ENCODE measurements at places on chromosomes 4 and X.

- DNase-seq: no peak
These were observed 202.2 kb downstream of the SH2D1A start for GRCh38 chrX:124548571-124548970.

GRCh38 chrX:112359906-112360305, 277.3 kb upstream of the TRPC5 start:
- DNase-seq: no peak

GRCh38 chrX:19091596-19091995, 30.7 kb downstream of the ADGRG2 start:
- DNase-seq: no peak

- DNase-seq: no peak
These were observed 615.4 kb upstream of the GALNT7 start for GRCh38 chr4:172553216-172553615.

GRCh38 chr4:5965225-5965624, 53.0 kb downstream of the C4orf50 start:
- DNase-seq: no peak

DNA sequence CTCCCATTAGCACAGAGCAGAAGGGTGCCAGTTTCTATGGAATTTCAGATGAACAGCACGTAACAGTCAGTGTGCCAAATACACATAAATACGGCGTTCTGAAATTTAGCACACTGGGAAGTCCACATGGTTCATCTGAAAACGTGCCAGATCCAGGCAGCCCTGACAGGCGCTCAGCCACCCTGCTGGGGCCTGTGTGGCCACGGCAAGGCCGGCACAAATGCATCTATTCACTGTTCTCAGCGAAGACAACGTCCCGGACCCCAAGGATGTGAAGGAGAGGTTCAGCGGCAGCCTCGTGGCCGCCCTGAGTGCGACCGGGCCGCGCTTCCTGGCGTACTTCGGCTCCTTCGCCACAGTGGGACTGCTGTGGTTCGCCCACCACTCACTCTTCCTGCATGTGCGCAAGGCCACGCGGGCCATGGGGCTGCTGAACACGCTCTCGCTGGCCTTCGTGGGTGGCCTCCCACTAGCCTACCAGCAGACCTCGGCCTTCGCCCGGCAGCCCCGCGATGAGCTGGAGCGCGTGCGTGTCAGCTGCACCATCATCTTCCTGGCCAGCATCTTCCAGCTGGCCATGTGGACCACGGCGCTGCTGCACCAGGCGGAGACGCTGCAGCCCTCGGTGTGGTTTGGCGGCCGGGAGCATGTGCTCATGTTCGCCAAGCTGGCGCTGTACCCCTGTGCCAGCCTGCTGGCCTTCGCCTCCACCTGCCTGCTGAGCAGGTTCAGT, 15.6 kb downstream of the DGKQ start:
- no peak for DNase-seq

GRCh38 chr4:10160281-10160856, 43.8 kb upstream of the WDR1 start:
- no peak for DNase-seq

DNA sequence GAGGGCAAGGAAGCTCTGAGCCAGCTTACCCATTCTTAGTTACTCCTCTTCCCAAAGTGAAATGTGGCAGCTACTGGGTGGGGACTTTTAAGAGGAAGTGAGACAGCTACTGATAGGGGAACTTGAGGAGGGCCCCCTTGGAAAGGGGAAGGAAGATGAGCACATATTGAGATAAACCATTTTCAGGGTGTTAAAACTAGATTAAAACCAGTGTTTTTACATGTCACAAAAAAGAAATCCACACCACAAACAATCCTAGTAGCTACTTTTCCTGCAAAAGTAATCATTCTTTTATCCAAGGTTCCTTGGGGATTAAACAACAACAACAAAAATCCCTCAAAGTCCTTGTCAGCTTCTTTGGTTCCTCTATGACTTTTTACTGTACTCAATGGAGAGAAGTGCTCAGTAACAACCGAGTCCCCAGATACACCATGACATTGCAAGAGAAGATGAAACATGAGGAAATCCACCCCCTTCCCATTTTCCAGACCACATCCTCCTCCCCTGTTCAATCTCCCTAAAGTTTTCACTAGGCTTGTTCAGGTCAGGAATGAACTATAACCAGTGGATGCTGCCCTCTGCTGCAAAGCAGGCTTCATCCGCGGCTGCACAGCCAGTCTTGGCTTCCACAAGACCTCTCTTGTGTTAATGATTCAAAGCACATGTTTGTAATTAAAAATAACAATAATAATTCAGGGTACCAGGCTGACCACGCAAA, 113.5 kb upstream of the TMEM164 start:
- DNase-seq: no peak

- DNase-seq: no peak
These were observed 19.5 kb downstream of the TMPRSS11E start for GRCh38 chr4:68466751-68467150.

- DNase-seq: no peak
These were observed 40.0 kb upstream of the IRF2 start for GRCh38 chr4:184514121-184514988.

GRCh38 chrX:99371976-99372595, 1038.0 kb downstream of the PCDH19 start:
- DNase-seq: no peak

GRCh38 chrX:76147106-76147505, 25.8 kb upstream of the PBDC1 start:
- DNase-seq: no peak

GRCh38 chr4:3707423-3708102, 58.6 kb upstream of the ADRA2C start:
- no peak for DNase-seq

DNA sequence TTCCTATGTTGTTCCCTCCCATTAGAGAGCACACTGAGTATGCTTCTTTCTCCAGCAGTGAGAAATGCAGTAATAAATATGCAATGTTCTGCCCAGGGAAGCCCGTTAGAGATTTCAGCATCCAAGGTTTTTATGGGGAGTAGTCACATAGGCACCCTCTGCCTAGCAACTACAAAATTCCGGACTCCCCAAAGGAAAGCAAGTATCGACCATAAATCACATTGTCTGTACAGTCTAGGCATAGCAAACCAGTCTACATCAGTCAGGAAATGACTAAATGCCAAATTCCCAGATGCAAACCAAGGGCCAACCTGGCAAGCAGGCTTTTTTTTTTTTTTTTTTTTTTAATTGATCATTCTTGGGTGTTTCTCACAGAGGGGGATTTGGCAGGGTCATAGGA, 34.8 kb downstream of the GPR101 start:
- no peak for DNase-seq

- DNase-seq: no peak
These were observed 65.2 kb downstream of the TRIM2 start for GRCh38 chr4:153269218-153269990.

DNA sequence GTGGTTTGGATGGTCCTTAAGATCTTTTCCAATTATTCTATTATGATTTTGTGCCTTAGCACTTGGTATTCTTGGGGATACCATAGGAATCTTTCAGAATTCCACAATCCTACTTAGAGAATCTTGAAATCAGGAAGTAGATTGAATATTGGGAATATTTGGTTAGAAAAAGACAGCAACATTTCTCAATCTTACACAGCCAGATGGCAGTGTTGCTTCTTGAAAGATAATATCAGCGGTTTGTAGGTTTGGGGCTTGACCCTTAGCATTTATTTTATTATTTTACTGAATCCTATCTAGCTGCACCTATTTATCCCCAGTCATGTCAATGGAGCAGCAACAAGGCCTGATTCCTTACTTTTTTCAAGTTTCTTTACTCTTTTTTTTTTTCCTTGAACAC, 28.6 kb downstream of the MAGEB1 start:
- DNase-seq: no peak

DNA sequence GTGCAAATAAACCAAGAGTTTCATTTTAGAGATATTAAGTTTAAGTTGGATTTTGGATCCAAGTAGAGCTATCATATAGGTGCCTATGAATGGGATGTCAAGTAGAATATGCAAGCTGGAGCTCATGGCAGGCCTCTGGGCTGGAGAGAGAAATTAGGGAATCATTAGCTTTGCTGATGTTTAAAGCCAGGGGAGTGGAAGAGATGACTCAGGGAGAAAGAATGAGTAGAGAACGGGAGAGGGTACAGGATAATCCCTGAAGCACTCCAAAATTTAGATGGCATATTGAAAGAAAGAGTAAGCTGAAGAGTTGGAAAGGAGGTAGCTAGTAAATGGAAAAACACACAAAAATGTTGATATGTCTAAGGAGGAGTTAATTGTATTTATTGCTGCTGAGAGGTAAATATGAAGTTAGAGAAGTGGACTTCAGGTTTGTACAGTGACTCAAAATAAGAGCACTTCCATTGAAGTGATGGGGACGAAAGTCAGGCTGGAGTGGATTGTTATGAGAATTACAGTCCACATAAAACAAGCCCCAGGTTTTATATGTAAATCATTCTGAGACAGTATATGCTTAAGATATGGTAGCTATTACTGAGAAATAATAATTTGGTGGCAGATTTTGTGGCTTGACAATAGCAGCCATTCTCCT, 72.5 kb upstream of the GRXCR1 start:
- DNase-seq: no peak

- no peak for DNase-seq
These were observed 298.0 kb upstream of the TET2 start for GRCh38 chr4:104848597-104849225.

DNA sequence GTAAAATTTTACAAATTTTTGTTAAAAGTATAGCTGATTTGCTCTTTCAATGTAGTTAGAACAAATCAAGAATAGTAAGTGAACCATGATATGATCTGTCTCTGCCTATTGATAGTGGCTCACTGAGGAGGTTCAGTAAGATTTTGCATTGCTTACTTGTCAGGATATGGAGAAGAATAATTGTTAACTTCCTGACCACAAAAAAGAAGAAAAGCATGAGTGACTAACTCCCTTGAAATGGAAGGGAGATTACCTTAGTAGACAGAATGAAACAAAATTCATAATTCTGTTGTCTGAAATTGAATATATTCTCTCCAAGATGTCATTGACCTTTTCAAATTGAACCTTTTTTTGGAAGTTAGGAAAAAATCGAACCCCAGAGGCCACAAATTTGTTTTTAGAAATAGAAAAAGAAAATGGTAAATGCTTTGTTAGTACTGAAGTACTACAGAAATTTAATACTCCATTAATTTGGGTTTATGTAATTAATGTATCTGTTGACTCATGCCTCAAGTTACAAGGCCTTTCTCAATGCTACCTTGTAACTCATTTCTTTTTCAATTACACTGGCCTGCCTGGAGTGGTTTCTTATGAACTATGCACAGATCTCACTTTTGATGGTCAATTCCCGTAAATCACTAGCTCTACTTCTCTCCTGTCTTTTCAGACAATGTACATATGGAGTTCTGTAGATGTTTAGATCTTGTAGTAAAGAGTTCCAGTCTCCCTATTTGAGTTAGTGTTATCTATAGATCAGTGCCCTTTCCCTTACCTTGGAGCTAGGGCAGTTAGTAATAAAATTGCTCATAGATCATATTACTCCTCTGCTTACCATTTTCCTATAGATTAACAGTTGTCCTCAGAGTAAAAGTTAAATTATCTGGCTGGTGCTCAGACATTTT, 139.3 kb downstream of the TLL1 start:
- no peak for DNase-seq

Data from cortex of kidney (tissue), 1 donor.